ENCODE measurements at places on chromosomes 5 and 9.

- DNase-seq, result no peak
Observed at GRCh38 chr5:116289276-116289675, 204.5 kb downstream of the COMMD10 start.

DNA sequence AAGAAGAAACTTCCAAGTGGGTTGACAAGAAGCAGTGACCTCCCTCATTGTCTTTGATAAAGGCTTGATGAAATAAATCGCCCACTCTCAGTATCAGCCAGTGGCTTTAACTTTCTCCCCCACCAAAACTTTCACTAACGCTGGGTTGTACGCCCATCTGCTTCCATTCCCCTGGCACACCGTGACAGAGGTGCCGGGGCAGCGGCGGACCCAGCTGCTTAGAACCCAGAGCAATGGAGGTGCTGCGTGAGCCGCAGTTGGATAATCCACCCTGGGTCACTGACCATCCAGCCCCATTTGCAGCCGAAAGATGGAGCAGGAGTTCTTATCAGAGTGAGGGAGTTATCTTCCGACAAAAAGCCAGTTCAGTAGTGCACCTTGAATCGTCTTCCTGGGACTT is 270.7 kb downstream of the ARHGEF28 start:
- no peak for DNase-seq

- DNase-seq, result no peak
Observed at GRCh38 chr5:90957906-90958305, 399.3 kb downstream of the ADGRV1 start.

- no peak for DNase-seq
Observed at GRCh38 chr9:137602661-137603060, 2.8 kb upstream of the ARRDC1 start.

- peak; percentile 79 for DNase-seq
Observed at GRCh38 chr9:17613758-17614157, 34.9 kb downstream of the SH3GL2 start.

DNA sequence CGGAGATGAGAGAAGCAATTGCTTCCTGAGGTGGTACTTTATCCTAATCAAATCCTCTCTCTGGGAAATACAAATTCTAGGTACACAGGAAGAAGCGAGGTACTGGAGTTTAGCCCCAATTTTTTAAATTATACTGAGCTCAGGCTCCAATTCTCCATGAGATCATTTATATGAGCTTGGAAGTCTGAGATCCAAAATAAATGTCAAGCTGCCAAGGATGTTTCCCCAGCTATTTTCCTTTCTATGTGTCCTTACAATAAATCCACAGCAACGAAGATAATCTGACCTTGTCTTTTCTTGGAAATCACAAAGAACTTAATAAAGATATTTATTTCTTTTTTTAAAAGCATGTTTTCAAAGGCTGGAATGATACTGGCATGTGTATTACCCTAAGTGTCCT is 597.3 kb downstream of the GABRG2 start:
- no peak for DNase-seq

GRCh38 chr9:105038051-105038450 is 110.1 kb upstream of the ABCA1 start:
- no peak for DNase-seq

GRCh38 chr5:169569513-169569912 is 14.1 kb upstream of the SPDL1 start:
- DNase-seq, result no peak

GRCh38 chr5:171476701-171477100 is 57.3 kb downstream of the FGF18 start:
- DNase-seq, result no peak

DNA sequence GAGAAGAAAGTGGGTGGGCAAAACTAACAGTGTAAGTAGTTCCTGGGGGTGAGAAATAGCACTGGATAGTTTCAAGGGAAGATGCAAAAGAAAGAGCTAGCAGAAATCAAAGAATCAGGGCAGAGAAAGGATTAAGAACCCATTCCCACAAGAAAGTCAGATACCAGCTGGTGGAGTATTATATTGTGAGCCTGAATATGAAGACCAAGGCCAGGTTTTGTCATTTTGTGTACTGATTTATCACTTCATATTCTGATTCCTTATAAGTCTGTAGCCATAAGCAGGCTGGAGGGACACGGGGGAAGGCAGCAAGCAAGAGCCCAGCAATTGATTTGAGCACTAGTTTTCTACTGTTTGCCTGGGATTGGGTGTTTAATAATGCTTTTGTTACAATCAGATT is 80.2 kb downstream of the FREM1 start:
- no peak for DNase-seq

DNA sequence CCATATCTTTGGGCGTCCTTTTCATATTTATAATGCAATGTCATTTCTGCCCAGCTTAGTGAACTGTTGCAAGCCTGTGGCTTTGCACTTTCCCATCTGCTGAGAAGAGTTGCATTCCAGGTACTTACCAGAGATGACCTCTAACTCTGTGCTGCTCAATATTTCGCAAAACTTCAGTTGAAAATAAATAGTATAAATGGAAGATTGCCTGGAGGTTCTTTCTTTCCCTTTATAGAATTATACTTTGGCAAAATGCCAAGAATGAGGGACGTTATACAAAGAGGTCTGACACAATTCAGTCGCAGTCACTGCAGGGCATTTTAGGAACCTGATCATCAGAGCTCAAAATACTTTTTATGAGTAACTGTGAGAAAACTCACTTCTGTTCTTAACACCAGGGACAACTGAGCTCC is 18.9 kb upstream of the VLDLR start:
- no peak for DNase-seq

Measured in midbrain (tissue), 1 donor.